ENCODE measurements at places on chromosomes 3 and 15.

DNA sequence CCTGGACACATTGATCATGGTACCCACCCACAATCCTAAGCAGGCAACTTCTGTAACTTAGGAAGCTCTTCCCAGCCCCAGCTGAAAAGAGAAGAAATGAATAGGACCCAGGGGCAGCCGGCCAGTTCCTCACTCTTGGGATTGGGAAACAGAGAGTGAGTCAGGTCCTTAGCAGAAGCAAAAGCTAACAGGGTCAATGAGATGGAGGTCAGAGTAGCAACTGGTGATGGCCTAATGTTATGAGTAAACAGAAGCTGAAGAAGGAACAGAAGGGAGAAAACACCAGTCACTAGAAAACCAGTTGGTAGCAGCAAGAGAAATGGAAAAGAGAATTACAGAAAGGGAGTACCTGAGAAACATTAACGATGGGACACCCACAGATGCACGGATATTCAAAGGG lies 20.0 kb downstream of the RIOX2 start:
- DNase-seq, result no peak

DNA sequence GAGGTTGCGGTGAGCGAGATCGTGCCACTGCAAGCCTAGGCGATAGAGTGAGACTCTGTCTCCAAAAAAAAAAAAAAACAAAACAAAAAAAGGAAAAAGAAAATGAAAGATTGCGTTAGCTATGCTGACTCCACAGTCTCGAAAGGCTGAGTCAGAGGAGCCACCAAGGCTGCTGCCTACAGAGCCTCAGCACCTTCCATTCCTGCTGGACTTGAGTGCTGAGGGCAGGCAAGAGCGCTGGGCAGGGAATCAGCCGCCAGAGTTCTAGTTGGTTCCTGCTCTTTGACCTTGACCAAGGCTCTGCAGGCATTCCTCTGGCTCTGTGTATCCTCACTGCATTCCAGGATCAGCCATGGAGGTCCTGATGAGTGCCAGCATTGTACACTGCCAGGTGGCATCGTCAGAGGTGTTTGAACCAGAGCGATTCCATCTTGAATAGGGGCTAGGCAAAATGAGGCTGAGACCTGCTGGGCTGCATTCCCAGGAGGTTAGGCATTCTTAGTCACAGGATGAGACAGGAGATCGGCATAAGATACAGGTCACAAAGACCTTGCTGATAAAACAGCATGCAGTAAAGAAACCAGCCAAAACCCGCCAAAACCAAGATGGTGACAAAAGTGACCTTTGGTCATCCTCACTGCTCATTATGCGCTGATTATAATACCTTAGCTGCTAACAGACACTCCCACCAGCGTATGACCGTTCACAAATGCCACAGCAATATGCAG lies 5.9 kb downstream of the MESP2 start:
- DNase-seq, result no peak

DNA sequence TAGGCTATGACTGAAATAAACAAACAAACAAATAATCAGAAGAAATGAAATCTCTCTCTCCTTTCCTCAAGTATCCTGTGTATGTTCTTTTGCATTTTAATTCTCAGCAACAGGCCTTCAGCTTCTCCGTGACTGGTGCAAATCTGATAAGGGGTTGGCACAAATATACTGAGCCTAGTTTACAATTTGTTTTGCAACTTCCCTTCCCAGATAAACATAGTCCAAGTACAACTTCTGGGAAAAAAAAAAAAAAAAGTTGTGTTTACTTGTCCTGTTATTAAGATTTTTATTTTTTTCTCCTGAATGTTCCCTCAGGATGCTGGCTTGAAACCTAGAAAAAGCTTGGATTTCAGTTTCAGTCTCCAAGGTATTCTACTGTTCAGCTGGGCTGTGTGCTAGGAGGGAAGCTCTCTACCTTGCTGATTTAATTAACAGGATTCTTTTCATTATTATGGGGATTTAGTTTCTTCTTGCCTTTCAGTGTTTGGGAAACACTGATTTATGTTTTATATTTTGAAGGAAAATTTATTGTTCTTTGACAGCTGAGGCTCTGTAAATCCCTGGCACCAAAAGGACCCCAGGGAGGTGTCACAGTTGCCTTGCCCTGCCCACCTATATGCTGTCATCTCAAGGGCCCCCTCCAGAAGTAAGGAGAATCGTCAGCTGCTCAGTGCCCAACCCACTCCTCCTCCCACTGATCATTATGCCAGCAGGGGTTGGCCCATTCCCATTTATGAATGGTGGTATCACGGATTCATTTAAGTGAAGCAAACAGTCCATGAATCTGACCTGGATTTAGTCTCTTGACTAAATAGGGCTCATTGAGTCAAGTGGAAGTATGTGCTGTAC lies 185.2 kb downstream of the MEIS2 start:
- DNase-seq, result no peak

DNA sequence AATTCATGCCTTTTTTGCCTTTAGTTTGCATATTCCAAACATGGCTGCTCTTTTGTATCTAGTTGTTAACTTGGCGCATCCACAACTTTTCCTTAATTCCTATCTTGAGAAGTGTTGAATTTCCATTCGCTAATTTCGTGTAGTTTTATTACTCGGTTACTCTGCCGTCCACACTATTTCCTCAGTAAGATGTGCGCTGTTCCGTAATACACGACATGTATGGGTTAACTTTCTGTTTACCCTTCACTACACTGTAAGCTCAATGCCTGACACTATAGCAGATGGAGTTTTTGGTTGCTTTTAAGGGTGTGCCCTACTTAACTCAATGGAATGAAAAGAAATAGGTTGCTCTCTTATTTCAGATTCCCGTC lies 724 bp downstream of the RPSA start:
- DNase-seq, result no peak

- DNase-seq, result no peak
Measured at GRCh38 chr3:52939600-52939999, 42.3 kb upstream of the STIMATE start.

DNA sequence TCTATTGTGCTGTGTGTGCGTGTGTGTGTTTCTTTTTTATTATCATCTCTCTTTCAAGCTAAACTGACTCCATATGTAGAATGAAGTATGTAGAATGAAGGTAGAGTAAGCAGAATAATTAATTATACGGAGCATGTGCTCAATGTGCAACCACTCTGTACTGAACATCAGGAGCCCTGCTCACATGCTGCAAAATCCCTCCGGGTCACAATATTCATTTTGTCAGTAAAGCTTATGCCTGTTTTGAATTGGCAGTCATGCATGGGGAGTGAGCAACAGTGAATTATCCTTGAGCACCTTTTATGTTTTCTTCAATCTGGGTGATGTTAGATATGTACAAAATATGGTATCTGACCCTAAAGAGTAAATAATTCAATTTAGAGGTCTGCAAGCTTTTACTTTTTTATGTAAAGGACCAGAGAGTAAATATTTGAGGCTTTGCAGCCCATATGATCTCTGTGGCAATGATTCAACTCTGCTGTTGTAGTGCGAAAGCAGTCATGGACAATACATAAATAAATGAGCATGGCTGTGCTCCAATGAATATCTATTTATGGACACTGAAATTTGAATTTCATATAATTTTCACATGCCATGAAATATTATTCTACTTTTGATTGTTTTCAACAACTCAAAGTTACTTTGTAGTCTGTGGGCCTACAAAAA lies 199.9 kb downstream of the VGLL3 start:
- DNase-seq, result no peak

DNA sequence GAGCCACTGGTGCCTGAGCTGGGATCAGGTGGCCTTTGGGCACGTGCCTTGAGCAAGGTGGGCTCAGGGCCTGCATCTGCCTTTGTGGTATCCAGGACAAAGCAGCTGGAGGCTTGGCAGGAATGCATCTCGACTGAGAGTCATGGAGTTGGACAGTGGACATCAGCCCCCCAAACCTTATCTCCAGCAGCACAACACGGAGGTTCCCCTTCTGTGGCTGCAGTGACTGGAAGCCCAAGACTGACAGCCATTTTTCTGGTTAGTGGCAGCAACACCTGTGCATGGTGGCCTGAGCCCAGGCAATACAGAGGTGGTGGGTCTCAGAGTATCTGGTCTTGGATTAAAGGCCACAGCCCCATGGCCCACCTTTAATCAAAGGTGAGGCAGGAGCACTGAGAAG lies 27.8 kb upstream of the TSEN2 start:
- no peak for DNase-seq

GRCh38 chr3:38823722-38824121 lies 7.7 kb upstream of the SCN10A start:
- no peak for DNase-seq

- no peak for DNase-seq
Measured at GRCh38 chr3:23105048-23105447, 98.1 kb upstream of the UBE2E2 start.

DNA sequence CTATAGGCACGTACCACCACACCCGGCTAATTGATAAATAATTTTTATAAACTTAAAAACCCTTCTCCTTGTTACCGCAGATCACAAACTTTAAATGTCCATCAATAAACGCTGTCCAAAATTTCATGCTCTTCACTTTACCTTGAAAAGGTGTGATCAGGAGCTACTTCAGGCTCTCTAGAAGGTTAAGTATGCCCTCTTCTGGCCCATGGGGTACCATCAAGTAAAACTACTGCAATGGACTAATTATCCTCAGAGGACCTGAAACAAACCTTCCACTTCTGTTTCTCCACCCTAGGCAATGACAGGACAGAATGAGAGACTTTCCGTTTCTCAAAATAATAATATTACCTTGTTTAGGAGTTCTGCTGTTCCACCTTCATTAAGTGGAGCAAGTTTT lies 9.2 kb downstream of the LZTFL1 start:
- DNase-seq, result no peak

- DNase-seq, result no peak
Measured at GRCh38 chr3:129564981-129565644, 22.1 kb downstream of the H1-8 start.

GRCh38 chr15:74525945-74526344 lies 15.1 kb upstream of the ARID3B start:
- DNase-seq, result no peak

DNA sequence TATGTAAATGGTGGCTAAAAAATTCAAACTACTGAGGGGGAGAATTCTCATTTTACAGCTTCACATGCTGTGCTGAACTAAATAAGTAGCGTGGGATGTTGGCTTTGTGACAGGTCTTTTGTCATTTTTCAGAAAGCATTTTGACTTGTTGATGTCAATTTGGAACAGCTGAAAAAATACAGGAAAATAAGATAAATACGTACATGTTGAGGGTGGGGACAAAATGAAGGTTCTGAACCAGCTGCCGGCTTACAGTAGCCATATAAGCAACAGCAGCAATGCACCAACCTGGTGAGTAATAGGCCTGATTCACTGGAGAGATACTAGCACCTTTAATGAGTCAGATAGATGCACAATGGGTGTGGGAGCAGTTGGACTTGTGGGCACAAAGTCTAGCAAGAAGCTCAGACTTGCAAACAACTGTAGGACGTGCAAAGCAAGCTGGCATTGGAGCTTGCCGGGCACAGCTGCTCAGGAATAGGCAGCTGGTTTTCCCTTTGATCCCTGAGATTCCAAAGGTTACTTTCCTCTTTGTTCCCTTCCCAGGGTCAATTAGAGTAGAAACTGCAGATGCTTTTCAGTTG lies 12.9 kb downstream of the B3GNT5 start:
- no peak for DNase-seq

GRCh38 chr3:15527031-15527459 lies 5.5 kb upstream of the COLQ start:
- no peak for DNase-seq

DNA sequence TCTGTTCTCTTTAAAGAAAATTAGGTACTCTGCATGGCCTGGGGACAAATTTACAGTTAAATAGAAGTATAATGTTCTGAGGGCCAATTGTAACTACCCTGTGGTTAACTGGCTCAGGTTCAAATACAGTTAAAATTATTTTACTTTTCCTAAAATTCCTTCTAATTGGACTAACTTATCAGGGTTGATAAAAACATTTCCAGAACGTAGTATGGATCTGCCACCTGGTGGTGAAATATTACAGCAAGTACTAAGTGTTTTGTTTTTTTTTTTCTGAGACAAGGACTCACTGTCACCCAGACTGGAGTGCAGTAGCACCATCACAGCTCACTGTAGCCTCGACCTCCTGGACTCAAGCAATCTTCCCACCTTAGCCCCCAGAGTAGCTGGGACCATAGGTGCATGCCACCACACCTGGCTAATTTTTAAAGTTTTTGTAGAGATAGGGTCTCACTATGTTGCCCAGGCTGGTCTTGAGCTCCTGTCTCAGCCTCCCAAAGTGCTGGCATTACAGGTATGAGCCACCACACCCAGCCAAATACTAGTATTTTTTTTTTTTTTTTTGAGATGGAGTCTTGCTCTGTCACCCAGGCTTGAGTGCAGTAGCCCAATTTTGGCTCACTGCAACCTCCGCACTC lies 29.2 kb downstream of the NEO1 start:
- peak; percentile 20 for DNase-seq

DNA sequence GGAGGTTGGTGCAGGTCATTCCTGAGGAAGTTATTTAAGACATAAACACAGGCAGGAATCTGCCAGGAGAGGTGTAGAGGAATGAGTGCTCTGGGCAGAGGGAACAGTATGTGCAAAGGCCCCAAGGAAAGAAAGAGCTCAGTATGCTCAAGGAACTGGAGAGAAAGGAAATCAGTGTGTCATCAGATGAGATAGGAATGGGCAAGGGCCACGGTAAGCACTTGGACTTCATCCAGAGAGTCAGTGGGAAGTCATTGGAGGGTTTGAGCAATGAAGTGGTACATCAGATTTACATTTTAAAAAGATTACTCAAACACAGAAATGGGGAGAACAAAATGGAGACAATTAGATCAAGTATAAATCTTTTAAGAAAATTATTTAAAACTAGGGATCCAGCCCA lies 272.2 kb downstream of the ADAMTSL3 start:
- no peak for DNase-seq

DNA sequence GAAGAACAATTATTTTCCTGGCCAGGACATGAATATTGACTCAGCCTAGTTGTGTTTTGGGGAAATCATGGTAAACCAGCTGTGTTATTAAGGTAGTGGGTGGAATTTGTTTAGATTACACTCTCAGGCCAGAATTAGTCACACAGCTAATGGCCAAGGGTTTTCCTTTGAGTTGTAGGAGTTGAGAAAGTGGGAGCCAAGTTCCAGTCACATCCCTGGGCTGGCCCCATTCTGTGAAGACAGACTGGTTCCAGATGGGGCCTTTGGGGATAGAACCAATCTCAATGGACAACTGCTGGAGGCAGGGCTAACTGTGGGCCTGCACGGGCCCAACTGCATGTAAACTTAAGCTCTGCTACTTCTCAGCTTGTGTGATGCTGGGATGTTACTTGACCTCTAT lies 1.4 kb upstream of the RASL12 start:
- DNase-seq, result peak; percentile 75

- no peak for DNase-seq
Measured at GRCh38 chr3:23713641-23714040, 92.1 kb upstream of the UBE2E1 start.

- no peak for DNase-seq
Measured at GRCh38 chr3:187098923-187099512, 40.3 kb downstream of the RPL39L start.

DNA sequence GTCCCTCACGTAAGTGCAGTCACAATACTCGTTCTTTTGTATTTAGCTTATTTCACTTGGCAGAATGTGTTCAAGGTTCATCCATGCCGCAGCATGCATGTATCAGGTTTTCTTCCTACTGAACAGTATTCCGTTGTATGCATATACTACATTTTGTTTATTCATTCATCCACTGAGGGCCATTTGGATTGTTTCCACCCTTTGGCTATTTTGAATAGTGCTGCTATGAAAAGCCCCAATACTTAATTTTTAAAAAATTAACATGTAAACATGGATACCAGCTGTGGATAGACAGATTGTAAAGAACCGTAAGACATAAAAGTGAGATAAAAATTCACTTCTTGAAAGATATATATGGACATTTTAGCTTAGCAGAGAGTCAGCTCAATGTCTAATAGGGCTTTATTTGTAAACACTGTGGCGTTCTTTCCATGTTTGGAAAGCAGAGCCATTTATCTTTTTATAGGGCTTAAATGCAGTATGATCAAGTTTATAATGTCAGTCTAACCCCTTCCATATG lies 115.9 kb downstream of the VPS8 start:
- DNase-seq, result no peak

All from heart left ventricle (tissue), 16 donors.